ENCODE measurements at places on chromosomes 5 and 9. TPM values are rescaled to one million over a fixed set of nuclear protein-coding genes. Genes with fewer than 3 reads are reported as not detected.

DNA sequence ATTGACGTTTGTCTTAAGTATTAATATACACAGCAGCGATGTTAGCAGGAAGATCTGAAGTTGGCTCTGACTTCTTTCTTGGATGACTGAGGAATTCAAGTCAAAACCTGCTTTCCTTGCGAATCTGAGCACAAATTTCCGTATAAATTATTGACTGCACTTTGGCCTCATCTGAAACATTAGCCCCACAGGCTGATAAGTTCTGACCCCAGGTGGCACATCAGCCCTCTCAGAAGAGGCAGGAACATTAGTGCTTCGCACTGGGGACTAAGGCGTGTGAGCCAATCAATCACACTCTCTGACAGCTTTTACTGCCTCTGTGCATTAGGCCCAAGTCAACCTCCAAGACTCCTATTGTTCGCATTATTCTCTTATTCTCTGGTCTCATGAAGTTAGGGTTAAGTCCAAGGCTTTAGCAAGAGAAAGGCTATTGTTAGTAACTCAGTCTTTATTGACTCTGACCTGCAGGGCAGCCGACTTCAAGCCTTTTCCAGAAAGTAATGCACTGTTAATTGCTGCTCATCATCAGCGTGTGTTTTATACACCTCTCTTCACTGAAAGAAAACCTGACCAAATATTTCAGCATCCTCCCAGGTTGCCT lies 84.2 kb downstream of the ZNF608 start:
- peak; percentile 40 for DNase-seq

The RELL2 gene
- 2.9 TPM for total RNA-seq

- DNase-seq, result peak; percentile 30
Measured at GRCh38 chr9:1200847-1201251, 150.7 kb downstream of the DMRT2 start.

GRCh38 chr5:78547731-78548615 lies 100.6 kb downstream of the LHFPL2 start:
- peak; percentile 71 for DNase-seq

The TMEM252 gene
- total RNA-seq, result not detected

GRCh38 chr5:148268566-148268965 lies at the start of gene SPINK13:
Gene SPINK13, plus strand, starts transcription at chr5:148268794. Its CDS starts 1,279 bp downstream, at chr5:148270073.
- DNase-seq, result peak; percentile 17

DNA sequence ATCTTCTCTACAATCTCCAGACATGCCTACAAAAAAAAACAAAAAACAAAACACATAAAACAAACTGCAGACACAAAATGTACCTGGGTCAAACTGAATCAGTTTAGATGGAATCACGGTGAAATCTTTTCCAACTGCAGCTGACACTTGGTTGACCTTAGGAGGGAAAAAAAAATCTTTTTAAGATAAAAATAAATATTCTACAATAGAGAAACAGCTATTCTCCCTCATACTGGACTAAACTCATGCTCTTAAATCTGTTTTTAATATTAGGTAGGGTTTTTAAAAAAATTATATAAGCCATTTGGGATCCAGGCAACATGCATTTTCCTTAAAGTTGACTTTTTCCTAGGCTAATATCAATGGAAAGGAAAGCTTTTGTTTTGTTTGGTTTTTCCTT lies 33.8 kb upstream of the CER1 start:
- DNase-seq, result no peak

DNA sequence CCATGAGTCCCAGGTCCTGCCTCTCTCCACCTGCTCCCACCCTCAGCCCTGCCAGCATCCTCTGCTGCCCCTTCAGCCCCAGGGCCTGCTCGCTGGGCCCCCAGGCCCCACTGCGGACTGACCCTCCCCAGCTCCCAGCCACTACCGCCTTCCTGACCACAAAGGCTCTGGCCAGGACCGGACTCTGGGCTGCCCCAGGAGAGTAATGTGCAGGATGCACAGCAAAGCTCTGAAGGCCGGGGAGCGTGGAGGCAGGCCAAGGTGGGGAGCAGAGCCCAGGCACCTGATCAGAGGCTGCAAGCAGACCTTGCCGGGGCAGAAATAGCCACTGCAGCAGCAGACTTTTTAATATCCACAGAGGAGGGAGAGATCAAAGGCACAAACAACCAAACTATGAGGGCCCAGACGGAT lies 27.9 kb downstream of the IPPK start:
- no peak for DNase-seq

DNA sequence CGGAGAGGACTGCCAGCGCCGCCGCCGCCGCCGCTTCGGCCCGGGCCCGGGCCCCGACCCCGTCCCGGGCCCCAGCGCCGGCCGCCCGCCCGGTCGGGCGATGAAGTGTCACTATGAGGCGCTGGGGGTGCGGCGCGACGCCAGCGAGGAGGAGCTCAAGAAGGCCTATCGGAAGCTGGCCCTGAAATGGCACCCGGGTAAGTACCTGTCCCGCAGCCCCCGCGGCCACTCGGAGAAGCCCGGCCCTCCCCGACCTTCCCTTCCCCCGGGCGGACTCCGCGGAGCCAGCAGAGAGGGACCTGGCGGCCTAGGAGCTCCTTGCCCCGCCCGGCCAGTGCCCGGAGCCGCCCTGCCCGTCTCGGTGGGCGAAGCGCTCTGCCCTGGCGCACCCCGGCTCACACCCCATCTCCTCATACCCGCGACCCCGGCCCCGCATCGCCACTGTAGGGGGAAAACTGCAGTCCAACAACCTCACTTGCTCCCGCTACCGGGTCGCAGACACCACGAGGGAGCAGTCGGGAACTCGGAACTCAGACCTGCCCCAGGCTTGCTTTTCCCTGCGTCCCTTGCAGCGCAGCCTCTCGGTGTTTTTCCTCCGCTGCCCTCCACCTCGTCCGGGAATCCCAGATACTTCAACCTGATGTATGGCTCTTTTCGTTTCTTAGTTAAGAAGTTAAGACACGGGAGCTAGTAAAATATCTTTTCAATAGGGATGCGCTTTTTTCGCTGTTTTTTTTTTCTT lies 532 bp downstream of the DNAJC21 start:
- peak; percentile 96 for DNase-seq

- no peak for DNase-seq
Measured at GRCh38 chr5:131855452-131855851, 58.6 kb upstream of the FNIP1 start.

All from body of pancreas (tissue), 4 donors.